ENCODE measurements at places on chromosomes 4 and X. TPM values are rescaled to one million over a fixed set of nuclear protein-coding genes. Genes with fewer than 3 reads are reported as not detected.

GRCh38 chrX:45009371-45010000 lies 136.5 kb downstream of the KDM6A start:
- H3K27me3 ChIP-seq, result no peaks in the 10 kb centered on the region
- H3K4me1 ChIP-seq, result no peaks in the 10 kb centered on the region
- H3K27ac ChIP-seq, result no peak overlapping the region
- DNase-seq, result no peak

GRCh38 chr4:6692806-6693205 lies 872 bp upstream of the S100P start:
- no peaks in the 10 kb centered on the region for H3K36me3 ChIP-seq
- H3K27ac ChIP-seq, result no peak overlapping the region
- H3K4me3 ChIP-seq, result no peak overlapping the region
- no peak for DNase-seq

DNA sequence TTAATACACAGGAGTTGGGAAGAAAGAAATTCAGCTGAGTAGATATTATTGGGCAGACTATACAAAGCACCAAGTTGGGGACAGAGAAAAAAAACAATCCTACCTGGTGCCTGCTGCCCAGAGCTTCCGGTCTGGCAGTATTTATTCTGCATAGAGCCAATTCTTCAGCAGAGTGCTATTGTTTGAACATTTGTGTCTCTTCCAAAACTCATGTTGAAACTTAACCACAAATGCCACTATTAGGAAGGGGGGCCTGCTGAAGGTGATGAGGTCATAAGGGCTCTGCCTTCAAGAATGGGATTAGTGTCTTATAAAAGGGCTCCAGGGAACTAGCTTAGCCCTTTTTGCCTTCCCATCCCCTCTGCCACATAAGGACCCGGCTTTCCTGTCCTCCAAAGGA lies 136.2 kb downstream of the EVC2 start:
- no peaks in the 10 kb centered on the region for H3K36me3 ChIP-seq
- H3K27me3 ChIP-seq, result no peaks in the 10 kb centered on the region
- H3K4me1 ChIP-seq, result no peaks in the 10 kb centered on the region
- no peak for DNase-seq

DNA sequence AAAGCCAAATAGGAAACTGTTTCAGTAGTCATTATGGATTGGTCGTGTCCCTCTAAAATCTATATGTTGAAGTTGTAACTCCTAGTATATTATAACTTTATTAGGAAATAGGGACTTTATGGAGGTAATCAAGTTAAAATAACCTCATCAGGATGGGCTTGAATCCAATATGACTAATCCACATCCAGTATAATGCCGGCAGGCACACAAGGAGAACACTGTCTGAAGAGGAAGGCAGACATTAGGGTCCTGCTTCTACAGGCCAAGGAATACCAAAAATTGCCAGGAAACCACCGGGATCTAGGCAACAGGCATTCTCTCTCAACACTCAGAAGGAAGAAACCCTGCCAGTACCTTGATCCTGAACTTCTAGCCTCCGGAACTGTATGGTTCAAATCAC lies 130.3 kb downstream of the ATP10D start:
- H3K27me3 ChIP-seq, result no peaks in the 10 kb centered on the region
- no peak for DNase-seq
- no peaks in the 10 kb centered on the region for H3K36me3 ChIP-seq
- H3K4me1 ChIP-seq, result no peaks in the 10 kb centered on the region
- H3K27ac ChIP-seq, result no peak overlapping the region

- peaks cover 2% of the 10 kb centered on the region for H3K4me1 ChIP-seq
- no peak overlapping the region for H3K4me3 ChIP-seq
- H3K27ac ChIP-seq, result no peak overlapping the region
- no peak for DNase-seq
- H3K27me3 ChIP-seq, result no peaks in the 10 kb centered on the region
- H3K36me3 ChIP-seq, result no peaks in the 10 kb centered on the region
These were observed 4.7 kb downstream of the KCND1 start for GRCh38 chrX:48966796-48967579.

- no peaks in the 10 kb centered on the region for H3K36me3 ChIP-seq
- no peaks in the 10 kb centered on the region for H3K4me1 ChIP-seq
- DNase-seq, result no peak
- no peaks in the 10 kb centered on the region for H3K27me3 ChIP-seq
- H3K4me3 ChIP-seq, result no peak overlapping the region
- no peak overlapping the region for H3K27ac ChIP-seq
These were observed 381.3 kb upstream of the INTU start for GRCh38 chr4:127251423-127251822.

GRCh38 chr4:182142176-182143085 lies 100.8 kb upstream of the TENM3 start:
- peak overlapping the region; percentile 67 for H3K4me3 ChIP-seq
- peaks cover 5% of the 10 kb centered on the region for H3K4me1 ChIP-seq
- DNase-seq, result peak; percentile 36
- no peaks in the 10 kb centered on the region for H3K27me3 ChIP-seq
- H3K27ac ChIP-seq, result no peak overlapping the region

- no peak for DNase-seq
- H3K27ac ChIP-seq, result no peak overlapping the region
- H3K4me3 ChIP-seq, result no peak overlapping the region
- no peaks in the 10 kb centered on the region for H3K36me3 ChIP-seq
- no peaks in the 10 kb centered on the region for H3K27me3 ChIP-seq
These were observed 90.6 kb downstream of the ZNF518B start for GRCh38 chr4:10366628-10367027.

GRCh38 chrX:1476682-1477081 lies 24.0 kb upstream of the ASMTL start:
- H3K4me3 ChIP-seq, result no peak overlapping the region
- H3K4me1 ChIP-seq, result no peaks in the 10 kb centered on the region
- DNase-seq, result no peak
- no peaks in the 10 kb centered on the region for H3K36me3 ChIP-seq
- H3K27me3 ChIP-seq, result no peaks in the 10 kb centered on the region

GRCh38 chrX:70141373-70141772 lies 8.1 kb downstream of the IGBP1 start:
- no peaks in the 10 kb centered on the region for H3K27me3 ChIP-seq
- no peak overlapping the region for H3K27ac ChIP-seq
- H3K4me3 ChIP-seq, result no peak overlapping the region
- no peaks in the 10 kb centered on the region for H3K4me1 ChIP-seq

- no peak overlapping the region for H3K4me3 ChIP-seq
- H3K4me1 ChIP-seq, result no peaks in the 10 kb centered on the region
- H3K27ac ChIP-seq, result no peak overlapping the region
- DNase-seq, result no peak
- no peaks in the 10 kb centered on the region for H3K36me3 ChIP-seq
These were observed 17.4 kb downstream of the JADE3 start for GRCh38 chrX:46929439-46930261.

DNA sequence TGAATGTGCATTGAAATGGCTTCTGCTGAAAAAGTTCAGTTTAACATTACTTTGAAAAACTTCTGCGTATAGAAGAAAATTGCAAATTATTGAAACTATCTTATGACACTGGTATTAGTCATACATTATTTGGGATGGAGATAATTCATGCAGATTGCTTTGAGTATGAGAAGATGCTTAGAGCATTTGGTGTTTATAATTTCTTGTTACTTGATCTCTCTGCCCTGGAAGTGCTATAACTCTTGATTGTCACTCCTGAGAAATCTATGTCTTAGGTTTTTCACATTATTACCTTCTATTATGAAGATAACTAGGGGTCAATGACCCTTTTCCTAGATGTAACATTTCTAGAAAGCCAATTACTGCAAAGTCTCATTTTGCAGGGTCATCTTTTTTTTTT lies 36.4 kb downstream of the TMEM131L start:
- H3K36me3 ChIP-seq, result no peaks in the 10 kb centered on the region
- DNase-seq, result no peak
- H3K27me3 ChIP-seq, result no peaks in the 10 kb centered on the region
- no peak overlapping the region for H3K4me3 ChIP-seq

DNA sequence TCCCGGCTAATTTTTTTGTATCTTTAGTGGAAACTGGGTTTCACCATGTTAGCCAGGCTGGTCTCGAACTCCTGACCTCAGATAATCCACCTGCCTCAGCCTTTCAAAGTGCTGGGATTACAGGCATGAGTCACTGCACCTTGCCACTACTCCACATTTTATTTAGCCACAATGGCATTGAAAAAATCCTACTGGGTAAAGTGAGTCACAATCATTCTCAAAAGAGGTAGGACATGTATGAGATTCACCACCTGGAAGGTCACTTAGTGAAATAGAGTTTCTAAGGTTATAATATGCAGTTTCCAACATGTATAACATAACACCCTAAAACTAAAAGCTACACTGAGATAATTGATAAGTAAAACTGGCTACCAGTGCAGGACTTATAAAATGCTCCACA lies 159.2 kb downstream of the BTC start:
- no peaks in the 10 kb centered on the region for H3K36me3 ChIP-seq
- no peaks in the 10 kb centered on the region for H3K27me3 ChIP-seq
- DNase-seq, result no peak
- H3K4me3 ChIP-seq, result no peak overlapping the region
- no peak overlapping the region for H3K27ac ChIP-seq

DNA sequence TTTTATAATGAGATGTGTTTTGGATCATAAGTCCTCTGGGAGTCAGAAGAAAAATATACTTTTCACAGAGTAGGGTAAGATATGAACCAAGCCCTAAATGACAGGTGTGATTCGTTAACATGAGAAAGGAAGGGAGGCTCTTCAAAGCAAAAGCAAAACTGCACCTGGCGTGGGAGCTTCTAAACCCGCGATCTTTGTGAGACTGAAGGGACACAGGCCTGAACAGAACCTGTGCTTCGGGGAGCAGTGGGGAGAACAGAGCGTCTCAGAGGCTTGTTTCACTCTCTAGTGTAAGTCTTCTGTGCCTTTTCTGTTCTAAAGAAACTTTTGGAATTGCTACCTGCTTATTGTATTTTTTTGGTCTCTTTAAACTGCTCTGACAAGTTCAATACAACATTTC lies 30.2 kb upstream of the CYP4V2 start:
- no peaks in the 10 kb centered on the region for H3K27me3 ChIP-seq
- no peak overlapping the region for H3K27ac ChIP-seq
- no peak overlapping the region for H3K4me3 ChIP-seq
- no peak for DNase-seq
- no peaks in the 10 kb centered on the region for H3K4me1 ChIP-seq
- no peaks in the 10 kb centered on the region for H3K36me3 ChIP-seq

Gene SH2D1A
- not detected for total RNA-seq

Gene CHIC1
- total RNA-seq, result 8.6 TPM

Gene HDX
- total RNA-seq, result 4.9 TPM

Gene APBB2
- 59.8 TPM for total RNA-seq

Gene KIAA1210
- 245 TPM for total RNA-seq

Gene CPXCR1
- total RNA-seq, result 4.6 TPM

Gene GRID2
- 27.1 TPM for total RNA-seq

Gene FAM241A
- 4.7 TPM for total RNA-seq

Gene RBMXL3
- total RNA-seq, result 4.6 TPM

Gene SPON2
- 7.1 TPM for total RNA-seq

Gene SSX4B
- not detected for total RNA-seq

Gene RLIM
- 30.9 TPM for total RNA-seq

Measured in testis (tissue), 5 donors.